ENCODE measurements at places on chromosomes 7 and 10.

- DNase-seq: no peak
These were observed 100.4 kb upstream of the PDGFA start for GRCh38 chr7:620056-620455.

DNA sequence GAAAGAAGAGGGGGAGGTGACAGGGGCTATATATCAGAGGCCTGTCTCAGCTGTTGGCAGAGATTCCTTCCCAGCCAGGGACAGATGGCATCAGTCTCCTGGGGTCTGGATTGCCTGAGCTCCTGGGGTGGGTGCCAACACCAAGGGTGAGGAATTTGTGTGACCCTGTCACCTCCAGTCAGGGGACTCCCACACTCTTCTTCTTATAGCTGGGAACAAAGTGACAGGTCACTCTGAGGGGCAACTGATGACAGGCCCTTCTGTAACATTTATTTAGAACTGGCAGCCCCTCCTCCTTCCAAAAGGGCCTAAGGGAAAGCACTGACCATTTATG is 53.7 kb upstream of the DUSP5 start:
- DNase-seq: no peak

- no peak for DNase-seq
These were observed 26.5 kb downstream of the ADRA2A start for GRCh38 chr10:111103196-111103840.

DNA sequence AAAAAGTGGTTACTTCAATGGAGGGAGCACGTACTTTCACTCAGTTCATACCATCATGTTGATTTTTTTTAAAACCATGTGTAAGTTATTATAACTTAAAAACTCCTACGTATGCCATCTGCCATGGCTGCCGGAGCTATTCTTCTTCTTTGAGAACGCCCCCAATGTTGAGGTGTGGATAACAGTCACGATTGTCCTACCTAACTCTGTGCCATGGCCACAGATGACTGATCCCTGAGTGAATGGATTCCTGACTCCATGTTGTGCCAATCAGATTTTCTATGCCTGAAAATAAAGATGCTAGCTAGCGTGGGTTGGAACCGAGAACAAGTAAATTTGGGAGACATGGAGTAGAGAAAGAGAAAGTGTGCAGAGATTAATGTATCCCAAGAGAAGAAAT is 5.3 kb downstream of the MCMBP start:
- no peak for DNase-seq

DNA sequence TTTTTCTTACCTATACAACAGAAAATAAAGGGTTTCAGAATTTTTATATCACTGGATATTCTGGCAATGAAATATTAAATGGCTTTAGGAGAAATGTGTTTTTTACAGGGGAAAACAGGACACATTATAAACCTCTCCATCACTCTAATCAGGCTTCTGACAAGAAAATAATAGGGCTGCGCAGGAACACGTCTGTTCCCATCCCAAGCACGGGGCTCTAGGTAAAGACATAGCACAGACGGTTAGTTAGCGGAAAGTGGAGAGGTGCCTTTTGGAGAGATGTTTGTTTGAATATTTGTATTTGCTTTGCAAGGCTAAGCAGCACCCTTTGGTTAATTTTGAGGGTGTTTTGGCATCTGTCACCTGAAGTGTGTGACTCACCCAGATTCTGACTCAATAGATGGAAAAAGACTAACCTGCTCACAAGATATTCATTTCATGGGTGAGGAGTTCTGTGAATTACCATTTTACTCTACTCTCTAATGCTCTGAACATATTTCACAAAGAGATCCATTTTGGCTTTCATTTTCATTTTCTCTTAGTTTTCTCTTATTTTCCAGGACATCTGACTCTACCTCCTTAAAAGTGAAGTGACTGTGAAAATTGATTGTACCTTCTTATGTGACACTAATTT is 174.5 kb upstream of the AKR1E2 start:
- no peak for DNase-seq

DNA sequence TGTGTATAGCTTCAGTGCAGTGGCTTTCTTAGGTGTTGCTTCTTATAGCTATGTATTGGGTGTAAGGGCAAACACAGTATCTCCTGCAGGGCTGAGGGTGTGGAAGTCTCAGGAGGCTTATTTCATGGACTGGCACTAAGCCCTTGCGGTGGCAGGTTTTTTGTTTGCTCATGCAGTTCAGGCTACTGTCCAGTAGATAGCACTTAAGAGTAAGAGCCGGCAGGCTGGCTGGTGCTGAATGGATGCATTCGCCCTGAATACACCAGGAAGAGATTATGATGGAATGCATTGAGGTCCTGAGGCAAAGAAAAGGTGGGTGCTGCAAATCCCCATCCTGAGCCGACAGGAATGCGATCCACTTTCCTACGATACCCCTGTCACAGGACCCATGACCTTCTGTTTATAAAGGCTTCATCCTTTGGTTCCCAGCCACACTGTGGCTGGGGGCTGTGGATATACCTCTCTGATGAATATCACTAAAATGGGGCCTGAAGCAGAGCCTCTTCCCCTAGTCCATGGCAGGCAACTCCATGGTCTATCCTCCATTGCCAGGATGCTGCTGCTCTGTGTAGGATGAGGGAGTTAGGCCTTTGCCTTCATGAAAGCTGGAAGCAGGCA is 44.9 kb downstream of the ANXA8 start:
- peak; percentile 42 for DNase-seq

- no peak for DNase-seq
These were observed 133.7 kb downstream of the PIP4K2A start for GRCh38 chr10:22580711-22581110.

- no peak for DNase-seq
These were observed 133.5 kb downstream of the BUB3 start for GRCh38 chr10:123287594-123288247.

GRCh38 chr7:90007001-90007654 is 147.1 kb upstream of the STEAP1 start:
- DNase-seq: no peak

- DNase-seq: no peak
These were observed 23.1 kb upstream of the ST7 start for GRCh38 chr7:116929914-116930913.

- no peak for DNase-seq
These were observed 10.4 kb downstream of the PDZD7 start for GRCh38 chr10:101020427-101021075.

- no peak for DNase-seq
These were observed 79.5 kb downstream of the DIP2C start for GRCh38 chr10:609868-610545.

GRCh38 chr7:142886866-142887265 is 1.3 kb upstream of the TRPV6 start:
- DNase-seq: no peak

- DNase-seq: no peak
These were observed at the start of gene KCND2 for GRCh38 chr7:120272701-120273475. Gene KCND2 (plus strand): TSS chr7:120273175.
